ENCODE measurements at places on chromosomes 2 and 18.
A peak's percentile ranks its signal among the peaks of the same experiment; 100 is the strongest.

DNA sequence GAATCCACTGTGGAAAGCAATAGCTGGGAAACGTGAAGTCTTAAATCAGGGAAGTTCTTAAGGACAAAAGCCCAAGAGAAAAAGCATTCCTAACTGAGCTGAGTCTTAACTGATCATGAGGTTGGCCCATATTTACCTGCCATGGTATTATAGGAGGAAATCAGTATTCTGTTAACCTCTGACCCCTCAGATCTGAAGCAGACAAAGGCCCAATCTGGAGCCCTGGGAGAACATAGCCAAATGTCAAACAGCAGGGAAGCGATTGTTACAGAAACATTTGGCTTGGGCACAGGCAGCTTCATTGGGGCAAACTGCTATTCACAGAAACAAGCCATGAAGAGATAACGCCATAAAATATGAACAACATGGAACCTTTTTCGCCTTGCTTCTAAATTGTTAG is 18.8 kb downstream of the EPHA4 start:
- no peak for DNase-seq

- no peak for DNase-seq
Measured at GRCh38 chr2:118102433-118103082, 14.3 kb downstream of the INSIG2 start.

- DNase-seq = no peak
Measured at GRCh38 chr2:172047566-172048507, 37.5 kb upstream of the DLX1 start.

DNA sequence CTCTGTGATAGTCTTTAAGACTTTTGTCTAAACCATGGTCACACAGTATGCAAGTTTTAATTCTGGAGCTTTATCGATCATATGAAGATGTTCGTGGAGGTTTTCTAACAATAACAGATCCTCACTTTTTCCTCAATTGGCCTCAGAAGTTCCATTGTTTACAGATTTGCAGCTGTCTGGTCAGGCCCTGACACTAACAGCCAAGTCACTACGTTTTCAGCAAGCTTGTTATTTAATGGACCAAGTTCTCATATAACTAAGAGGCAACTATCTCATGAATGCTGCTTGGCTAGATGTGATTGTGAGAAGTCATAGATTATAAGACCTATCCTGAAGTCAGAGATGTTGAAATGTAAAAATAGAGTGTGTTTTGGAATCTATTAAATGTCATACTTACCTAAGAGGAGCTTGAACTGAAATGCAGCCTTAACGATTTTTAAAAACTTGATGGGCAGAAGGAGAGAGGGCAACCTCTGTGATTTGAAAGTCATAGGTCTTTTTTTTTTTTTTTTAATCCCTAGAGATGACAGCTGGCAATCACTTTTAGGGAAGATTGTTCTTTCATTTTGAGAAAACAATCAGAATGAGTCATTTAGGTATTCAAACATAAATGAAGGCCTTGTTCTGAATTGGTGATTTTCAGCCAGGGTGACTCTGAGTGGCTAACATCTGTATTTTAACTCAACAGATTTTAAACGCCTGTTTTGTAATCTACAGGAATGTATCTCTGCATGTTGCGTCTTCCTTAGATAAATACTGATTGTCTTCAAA is 48.4 kb upstream of the NEMP2 start:
- no peak for DNase-seq

- no peak for DNase-seq
Measured at GRCh38 chr18:32450026-32450691, 20.5 kb downstream of the GAREM1 start.

DNA sequence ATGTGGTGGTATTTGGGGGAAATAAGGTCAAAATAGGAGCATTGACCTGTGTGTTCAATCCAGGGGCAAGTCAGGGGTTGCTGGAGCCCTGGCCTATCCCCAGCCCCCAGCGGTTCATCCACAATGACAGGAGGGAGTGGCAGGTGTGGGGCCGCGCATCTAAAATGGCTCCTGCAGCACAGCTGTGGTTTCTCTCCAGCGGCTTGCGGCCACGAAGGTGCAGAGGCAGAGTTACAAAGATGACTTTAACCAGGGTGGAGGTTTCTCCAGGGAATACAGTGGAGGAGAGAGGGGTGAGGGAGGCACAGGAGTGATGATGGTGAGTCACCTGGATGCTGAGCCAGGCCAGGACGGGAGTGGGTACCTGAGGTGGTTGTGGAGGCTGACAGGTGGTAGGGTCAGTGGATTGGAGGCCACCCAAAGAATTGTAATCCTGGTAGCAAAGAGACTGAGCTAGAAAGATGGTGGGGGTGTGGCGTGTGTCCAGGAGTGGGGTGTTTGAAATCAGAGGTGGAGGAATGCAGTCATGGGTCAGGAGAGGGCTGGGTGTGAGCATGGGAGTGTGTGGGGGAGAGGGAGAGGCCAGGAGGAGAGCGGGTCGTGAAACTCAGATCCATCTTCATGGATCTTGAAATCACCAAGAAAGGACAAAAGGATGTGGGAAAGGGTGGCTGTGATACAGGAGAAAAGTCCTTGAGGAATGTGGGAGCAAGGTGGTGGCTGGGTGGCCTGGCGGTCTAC is 83.2 kb downstream of the CTIF start:
- no peak for DNase-seq

DNA sequence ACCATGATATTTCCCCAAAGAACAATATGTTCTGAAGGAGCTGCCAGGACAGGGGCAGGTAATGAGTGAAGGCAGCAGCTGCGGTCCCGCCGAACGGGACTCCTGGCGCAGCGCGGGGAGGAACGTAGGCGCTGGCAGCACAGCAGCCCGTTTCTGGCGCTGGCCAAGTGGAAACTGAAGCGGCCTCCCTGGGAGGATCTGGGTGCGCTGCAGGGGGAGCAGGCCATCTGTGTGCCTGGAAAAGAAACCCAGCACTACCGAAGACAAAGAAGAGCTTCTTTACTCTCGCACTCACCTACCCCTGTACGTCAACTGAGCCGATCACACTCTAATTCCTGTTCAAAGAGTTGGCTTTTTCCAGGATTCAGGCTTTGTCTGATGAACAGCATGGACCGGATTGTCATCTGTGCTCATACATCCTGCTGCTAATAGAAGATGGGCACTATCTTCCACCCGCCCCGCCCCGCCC is 11.8 kb downstream of the G6PC2 start:
- DNase-seq = no peak

DNA sequence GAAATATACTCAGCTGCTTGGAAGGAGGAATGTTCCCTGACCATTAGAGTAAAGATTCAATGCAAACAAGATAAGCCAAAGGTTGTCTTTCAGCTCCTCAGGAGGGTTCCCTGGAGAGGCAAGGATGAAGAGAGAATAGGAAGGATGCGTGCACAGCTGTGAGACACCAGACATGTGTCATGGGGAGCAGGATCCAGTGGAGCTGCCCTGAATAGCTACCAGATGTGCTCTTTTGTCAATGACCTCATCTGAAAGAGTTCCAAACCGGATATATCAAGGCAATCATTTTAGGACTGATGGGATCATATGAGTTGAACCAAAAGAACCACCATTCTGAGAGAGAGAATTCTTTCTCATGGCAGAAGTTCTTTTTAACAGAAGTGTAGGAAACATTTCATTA is 490.6 kb downstream of the IRS1 start:
- no peak for DNase-seq

DNA sequence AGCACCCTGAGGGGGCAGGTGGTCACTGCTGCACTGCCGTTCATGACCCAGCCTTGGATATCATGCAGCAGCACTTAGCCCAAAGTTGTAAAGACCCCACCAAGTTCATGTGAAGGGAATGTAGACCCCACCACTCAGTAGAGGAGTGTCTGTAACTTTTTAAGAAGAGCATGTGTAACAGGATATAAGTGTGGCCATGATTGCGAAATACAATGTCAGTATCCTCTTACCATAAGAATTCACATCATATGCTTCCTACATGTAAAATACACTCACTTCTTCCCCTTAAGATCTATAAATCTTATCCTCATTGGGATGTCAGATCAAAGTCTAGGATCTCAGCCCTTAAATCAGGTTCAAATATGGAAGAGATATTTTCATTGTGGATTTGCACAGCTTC is 276.9 kb downstream of the PTPRM start:
- DNase-seq = no peak

GRCh38 chr2:70830366-70830765 is 5.2 kb downstream of the CD207 start:
- DNase-seq = no peak

GRCh38 chr18:79102886-79103285 is 33.7 kb downstream of the ATP9B start:
- DNase-seq = no peak

GRCh38 chr2:73175663-73176204 is 26.6 kb upstream of the NOTO start:
- DNase-seq = peak; percentile 44

- no peak for DNase-seq
Measured at GRCh38 chr2:16035747-16036745, 95.7 kb downstream of the MYCN start.

DNA sequence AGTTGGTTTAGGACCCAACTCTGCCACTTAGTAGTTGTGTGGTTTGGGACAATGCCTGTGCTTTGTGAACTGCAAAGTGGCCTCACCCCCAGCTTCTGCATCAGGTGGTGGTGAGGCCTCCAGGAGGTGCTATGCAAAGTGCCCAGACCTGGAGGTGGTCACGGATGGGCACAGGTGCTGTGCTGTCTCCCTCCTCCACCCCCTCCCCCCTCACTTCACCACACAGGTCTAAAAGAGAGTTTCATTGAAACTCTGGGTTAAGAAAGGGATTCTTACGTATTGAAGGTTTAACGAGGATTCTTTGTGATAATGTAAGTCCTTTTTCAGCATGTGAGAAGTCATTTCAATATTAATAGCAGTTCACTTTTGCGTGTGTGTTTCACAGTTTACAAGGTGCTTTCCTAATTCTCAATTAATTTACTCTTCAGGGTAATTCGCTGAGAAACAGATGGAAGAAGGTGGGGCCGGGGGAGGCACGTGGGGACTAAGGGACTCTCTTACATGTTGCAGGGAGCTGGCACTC is 369.9 kb downstream of the LPIN1 start:
- no peak for DNase-seq

- DNase-seq = no peak
Measured at GRCh38 chr2:33673937-33674336, 74.8 kb upstream of the FAM98A start.

GRCh38 chr2:28496781-28497180 is 921 bp downstream of the PLB1 start:
- DNase-seq = no peak

GRCh38 chr2:192725991-192726390 is 531.3 kb upstream of the TMEFF2 start:
- DNase-seq = no peak

DNA sequence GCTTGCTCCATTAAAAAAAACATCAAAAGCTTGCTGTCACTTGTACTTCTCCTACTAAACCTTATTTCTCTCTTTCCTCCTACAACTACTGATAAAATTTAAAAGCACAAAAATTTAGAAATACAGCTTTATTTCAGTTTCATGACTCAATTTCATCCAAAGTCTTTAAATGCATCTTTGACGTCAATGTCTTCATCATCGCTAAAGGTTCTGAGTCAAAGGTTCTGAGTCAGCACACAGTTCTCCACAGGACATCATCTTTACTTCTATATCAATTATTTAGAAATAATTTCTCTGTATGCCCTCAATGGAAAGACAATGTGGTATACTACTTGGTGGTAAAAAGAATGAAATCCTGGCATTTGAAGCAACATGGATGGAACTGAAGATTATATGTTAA is 163.9 kb upstream of the DNMT3A start:
- DNase-seq = no peak

- no peak for DNase-seq
Measured at GRCh38 chr2:85644909-85645308, 23.1 kb downstream of the SFTPB start.

DNA sequence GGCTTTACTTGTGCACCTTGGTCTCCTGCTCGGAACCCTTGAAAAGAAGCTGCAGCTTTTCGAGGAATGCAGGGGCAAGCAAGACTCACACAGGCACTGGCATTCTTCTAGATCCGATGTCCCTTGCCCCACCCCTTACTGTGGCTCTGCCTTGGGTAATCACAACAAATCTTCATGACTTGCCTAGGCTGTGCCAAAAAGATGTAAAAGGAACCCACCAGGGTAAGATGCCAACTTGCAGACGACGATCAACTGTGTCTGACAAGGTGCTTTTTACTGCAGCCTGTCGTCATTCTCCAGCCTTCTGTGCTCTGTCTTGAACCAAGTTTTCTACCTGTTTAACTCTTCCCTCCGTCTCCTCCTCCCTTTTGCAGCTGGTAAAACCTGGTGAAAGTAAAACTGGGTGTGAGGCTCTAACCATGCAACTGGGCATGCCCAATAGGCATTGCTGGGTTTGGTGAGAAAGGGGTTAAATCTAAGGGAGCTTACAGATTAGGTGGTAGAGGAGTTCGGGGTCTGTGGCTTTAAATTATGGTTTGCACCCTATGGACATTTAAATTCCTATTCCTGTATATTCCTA is 909 bp upstream of the NRXN1 start:
- DNase-seq = no peak

GRCh38 chr2:42957109-42957860 is 164.9 kb upstream of the HAAO start:
- DNase-seq = no peak

- no peak for DNase-seq
Measured at GRCh38 chr2:144522897-144523595, 3.1 kb upstream of the ZEB2 start.

DNA sequence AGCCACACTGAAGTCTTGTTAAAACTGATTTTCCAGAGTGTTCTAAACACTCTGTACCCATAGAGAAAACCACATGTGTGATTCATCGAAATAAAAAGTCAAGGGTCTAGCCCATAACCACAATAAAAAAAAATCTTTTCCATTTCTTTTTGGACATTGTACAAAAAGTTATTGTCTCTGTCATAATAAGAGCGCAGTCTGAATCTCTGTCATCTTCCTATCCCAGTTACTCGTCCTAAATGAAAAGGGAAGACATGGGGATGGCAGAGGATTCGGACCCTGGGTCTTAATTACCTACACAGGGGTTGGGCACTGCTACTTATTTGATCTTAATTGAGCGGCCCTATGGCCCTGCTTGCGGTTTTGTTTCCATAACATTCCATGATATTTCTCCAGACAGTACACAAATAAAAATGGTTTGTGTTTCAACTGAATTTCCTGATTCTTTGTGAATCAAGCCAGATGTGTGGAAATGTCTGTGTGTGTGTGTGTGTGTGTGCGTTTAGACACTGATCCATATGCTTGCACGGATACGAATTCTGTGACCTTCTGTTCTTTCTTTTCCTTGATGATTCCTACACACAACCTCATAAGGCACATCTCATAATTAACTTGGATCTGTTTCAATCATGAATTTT is 133.4 kb upstream of the SPATS2L start:
- no peak for DNase-seq

All from stimulated activated CD4-positive, alpha-beta T cell treated with anti-CD3 and anti-CD28 coated beads, TNF-alpha, amount 100 ng/mL, for 1 hour (primary cell).